Foreskin keratinocyte (primary cell): ENCODE measurements at places on chromosomes 7 and 10. TPM values are rescaled to one million over a fixed set of nuclear protein-coding genes. Genes with fewer than 3 reads are reported as not detected.
A peak's percentile ranks its signal among the peaks of the same experiment; 100 is the strongest.

The AOAH gene
- total RNA-seq: 0.31 TPM in 1 of 2 replicates, not detected in the other

The CALHM2 gene
- total RNA-seq: 6.4 and 11.0 TPM in 2 replicates

The PRLHR gene
- total RNA-seq: not detected in 2 replicates

The PTPRE gene
- total RNA-seq: 14.9 and 15.4 TPM in 2 replicates

The KAZALD1 gene
- total RNA-seq: 0.27 and 0.32 TPM in 2 replicates

The COL28A1 gene
- not detected in 2 replicates for total RNA-seq

The MPP7 gene
- total RNA-seq: 5.1 and 5.3 TPM in 2 replicates

The SEC23IP gene
- 33.4 and 35.8 TPM in 2 replicates for total RNA-seq

The HTR5A gene
- not detected in 2 replicates for total RNA-seq

The PON3 gene
- 1.7 and 2.0 TPM in 2 replicates for total RNA-seq

The ABCC2 gene
- total RNA-seq: 0.82 and 0.92 TPM in 2 replicates

The ITIH5 gene
- not detected in 2 replicates for total RNA-seq

DNA sequence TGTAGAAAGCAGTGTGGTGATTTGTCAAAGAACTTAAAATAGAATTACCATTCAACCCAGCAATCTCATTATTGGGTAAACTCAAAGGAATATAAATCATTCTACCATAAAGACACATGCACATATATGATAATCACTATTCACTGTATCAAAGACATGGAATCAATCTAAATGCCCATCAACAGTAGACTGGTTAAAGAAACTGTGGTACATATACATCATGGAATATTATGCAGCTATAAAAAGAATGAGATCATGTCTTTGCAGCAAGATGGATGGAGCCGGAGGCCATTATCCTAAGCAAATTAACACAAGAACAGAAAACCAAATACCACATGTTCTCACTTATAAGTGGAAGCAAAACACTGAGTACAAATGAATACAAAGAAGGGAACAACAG is 281.5 kb upstream of the MAGI2 start:
- DNase-seq: no peak

DNA sequence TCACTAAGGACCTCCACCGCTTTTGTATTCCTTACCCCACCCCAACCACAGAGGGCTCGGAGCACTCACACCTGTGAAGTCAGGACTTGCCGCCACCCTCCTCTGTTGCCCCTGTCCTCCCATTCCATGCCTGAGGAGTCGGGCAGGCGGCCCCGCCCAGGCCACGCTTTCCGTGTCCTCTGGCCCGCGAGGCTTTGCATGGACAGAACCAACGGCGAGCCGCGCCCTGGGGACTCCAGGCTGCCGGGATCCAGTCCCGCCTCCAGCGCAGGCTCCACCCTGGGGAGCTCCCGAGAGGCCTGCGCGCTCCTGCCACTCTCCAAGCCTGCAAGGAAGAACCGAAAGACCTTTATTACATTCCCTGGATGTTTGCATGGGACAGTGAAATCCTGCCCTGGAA is 366.4 kb upstream of the POM121L12 start:
- no peak for DNase-seq

GRCh38 chr10:121102706-121103105 is 251.5 kb downstream of the WDR11 start:
- no peak for DNase-seq

DNA sequence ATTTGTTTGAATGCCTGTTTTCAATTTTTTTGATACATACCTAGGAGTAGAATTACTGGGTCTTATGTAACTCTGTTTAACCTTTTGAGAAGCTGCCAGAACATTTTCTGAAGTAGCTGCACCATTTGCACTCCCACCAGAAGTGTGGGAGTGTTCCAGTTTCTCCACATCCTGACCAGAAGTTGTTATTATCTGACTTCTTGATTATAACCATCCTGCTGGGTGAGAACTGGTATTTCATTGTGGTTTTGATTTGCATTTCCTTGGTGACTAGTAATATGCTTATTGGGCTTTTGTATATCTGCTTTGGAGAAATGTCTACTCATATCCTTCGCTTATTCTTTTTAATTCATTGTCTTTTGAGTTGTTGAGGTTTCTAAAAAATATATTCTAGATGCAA is 117.2 kb upstream of the GLCCI1 start:
- no peak for DNase-seq

DNA sequence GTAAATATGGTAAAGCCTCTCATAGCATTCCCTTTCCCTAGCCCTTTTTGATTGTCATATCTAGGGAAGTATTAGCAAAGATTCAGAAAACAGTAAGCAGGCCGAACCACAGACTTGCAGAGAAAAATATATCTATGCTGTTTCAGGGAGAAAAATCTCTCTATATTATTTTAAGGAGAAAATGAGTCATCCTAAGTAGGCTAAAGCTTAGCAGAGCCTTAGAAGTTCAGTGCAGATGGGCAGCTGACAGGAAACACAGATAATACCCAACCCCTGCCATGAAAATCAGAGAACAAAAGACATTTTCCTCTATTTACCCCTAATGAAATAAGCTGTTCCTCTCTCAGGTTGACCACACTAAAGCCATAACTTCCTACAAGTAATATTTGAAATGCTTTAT is 16.5 kb downstream of the C1QL3 start:
- DNase-seq: no peak

DNA sequence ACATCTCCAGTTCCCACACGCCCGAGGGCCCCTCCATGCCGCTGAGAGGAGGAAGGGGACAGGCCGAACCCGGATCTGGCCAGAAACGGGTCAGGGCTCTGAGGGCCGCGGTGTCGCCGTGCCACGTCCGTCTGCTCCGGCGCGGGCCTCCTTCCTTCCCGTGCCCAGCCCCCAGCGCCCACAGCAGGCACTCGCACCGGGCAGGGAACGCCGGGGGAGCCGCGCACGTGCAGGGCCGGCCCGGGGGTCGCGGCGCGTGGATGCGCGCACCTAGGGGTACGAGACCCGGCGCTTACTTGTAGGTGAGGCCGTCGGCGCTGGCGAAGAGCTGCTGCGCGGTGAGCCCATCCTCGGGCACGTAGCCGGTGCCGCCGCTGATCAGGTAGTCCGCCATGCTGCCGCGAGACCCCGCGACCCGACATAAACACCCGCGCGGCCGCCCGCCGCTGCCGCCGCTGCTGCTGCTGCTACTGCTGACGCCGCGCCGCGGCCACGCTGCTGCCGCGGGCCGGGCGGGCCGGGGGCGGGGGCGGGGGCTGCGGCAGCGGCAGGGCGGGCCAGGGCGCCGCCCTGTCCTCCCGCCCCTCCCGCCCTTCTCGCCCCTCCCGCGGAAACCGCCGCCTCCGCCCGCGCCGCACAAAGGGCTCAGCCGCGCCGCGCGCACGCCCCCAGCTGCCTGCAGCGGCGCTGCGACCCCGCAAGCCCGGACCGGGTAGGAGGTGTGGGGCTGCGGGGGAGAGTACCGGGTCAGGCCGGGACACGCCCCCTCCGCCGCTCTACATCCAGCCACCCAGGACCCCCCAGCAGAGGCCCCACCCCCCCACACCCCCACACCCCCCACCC is 4.1 kb downstream of the IMPDH1 start:
- no peak for DNase-seq

DNA sequence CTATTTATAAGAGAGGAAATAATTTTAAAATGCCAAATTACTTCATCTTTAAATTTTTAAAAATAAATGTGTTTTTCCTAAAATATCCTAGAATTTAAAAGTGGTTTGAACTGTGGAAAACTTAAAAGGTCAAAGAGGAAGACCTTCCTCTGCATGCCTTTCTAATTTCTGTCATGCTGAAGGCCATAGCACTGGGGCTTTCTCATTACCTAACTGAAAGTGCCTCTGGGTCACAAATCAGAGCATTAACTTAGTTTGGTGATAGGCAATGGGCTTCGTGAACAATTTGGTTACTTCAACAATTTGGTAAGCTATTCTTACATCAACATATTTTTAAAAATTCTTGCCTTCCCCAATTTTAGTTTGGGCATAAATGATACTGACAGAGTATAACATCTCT is 100.2 kb upstream of the SAMD8 start:
- no peak for DNase-seq

DNA sequence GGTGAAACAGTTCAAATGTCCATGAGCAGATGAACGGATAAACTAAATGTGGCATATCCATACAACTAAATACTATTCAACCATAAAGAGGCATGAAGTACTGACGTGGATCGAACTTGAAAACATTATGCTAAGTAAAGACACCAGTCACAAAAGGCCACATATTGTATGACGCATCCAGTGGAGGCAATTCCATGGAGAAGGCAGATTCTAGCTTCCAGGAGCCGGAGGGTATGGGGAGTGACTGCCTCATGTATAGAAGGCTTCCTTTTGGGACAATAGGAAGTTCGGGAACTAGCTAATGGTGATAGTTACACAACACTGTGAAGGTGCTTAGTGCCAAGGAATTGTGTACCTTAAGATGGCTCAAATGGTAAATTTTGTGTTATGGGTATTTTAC is 98.4 kb downstream of the VIPR2 start:
- DNase-seq: no peak

DNA sequence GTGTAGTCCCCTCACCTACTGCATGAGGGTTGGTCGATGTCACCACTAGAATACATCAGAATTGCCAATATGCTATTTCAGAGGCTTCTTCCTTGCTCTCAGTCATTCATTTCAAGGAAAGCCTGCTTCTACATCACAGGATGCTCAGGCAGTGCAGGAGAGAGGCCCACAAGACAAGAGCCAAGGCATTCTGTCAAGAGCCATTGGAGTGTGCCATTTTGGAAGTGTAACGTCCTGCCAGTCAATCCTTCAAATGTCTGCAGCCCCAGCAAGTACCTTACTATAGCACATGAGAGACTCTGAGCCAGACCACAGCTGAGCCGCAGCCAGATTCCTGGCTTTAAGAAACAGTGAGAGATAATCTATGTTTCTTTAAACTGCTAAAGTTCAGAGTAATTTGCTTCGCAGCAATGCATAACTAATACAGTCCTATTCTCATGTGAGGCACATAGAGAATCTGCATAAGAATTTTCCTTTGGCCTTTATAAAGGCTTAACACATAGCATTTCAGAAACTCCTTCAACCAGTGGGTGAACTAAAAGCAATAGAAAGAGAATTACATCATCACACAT is 166.5 kb upstream of the GNAI1 start:
- no peak for DNase-seq

- DNase-seq: no peak
Observed at GRCh38 chr10:29039091-29039490, 249.8 kb upstream of the LYZL1 start.

GRCh38 chr7:1523208-1523607 is 7.3 kb upstream of the MAFK start:
- no peak for DNase-seq

DNA sequence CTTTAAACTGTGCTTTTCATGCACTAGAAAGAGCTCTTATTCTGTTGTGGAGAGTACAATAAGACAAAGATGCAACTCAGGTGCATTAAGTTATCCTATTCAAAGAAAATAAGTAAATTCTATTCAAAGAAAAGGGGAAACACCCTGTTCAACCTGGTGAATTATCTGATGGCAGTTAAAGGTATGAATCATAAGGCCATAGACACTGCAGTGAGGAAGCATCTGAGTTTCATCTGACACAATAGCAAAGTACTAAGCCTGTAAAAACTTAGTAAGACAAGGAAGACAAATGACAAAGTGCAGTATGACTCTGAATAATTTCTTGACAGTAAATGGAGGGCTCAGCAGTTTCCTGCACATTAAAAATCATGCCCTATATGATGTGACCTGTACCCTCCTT is 91.0 kb upstream of the LRRTM3 start:
- DNase-seq: peak; percentile 36

- no peak for DNase-seq
Observed at GRCh38 chr7:140639366-140640053, 1.1 kb downstream of the DENND2A start.

- no peak for DNase-seq
Observed at GRCh38 chr7:78052112-78052511, 253.5 kb downstream of the PHTF2 start.

DNA sequence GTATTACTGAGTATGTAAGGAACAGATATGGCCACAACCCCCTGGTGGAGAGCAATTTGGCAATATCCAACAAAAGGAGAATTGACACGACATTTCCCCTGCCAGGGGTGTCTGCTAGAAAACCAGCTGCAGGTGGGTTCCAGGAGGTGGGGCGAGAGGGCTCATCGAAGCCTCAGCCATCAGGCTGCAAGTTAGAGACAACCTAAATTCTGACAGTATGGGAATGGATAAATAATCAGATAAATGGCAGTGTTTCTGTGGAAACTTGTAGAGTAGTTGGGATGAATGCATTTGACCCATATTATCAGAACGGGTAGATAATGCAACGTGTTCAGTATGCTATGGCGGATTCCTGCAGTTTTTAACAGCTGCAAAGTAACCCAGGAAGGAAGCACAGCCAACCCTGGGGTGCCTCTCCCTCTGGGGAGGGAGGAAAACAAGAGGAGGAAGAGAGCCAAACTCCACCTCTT is 3.5 kb downstream of the TMEM273 start:
- DNase-seq: no peak

DNA sequence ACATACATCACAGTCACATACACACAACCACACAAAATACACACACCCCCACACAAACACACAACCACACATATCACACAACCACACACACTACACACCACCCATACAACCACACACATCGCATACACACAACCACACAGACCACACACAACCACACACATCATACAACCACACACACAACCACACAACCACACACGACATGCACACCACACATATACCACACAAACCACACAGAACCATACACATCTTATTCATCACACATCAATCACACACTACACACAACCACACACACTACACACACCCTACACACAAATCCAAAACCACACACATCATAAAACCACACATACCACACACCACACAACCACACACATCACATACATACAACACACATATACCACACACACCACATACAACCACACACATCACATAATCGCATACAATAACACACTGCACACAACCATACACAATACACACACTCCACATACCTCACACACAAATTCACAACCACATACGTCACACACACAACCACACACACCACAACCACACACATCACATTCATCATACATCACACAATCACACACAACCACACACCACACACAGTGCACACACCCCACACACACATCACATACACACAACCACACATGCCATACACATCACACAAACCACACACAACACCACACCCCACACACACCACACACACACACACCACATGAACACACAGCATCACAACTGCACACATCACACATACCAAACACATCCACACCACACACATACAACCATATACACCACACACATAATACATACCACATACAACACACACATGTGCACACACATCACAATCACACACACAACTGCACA is 30.4 kb downstream of the GPRIN2 start:
- DNase-seq: peak; percentile 20

DNA sequence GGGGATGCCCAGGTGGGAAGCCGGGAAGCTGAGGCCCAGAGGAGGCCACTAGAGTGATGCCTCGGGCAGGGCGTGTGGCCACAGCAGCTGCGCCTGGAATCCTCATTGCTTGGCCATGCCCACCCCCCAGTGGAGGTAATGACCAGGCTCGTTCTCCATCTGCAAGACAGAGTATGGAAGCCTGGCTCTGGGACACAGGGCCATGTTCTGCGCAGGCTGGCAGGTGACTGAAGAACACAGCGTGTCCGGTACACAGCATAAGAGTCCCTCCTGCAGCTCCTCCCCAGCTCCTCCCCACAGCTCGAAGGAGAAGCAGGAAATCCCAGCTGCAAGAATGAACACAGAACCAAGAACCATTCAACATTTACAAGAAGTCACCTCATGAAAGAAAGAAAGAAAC is 64.8 kb downstream of the SMURF1 start:
- no peak for DNase-seq
